ENCODE measurements at places on chromosomes 2 and 18. TPM values are rescaled to one million over a fixed set of nuclear protein-coding genes. Genes with fewer than 3 reads are reported as not detected.

DNA sequence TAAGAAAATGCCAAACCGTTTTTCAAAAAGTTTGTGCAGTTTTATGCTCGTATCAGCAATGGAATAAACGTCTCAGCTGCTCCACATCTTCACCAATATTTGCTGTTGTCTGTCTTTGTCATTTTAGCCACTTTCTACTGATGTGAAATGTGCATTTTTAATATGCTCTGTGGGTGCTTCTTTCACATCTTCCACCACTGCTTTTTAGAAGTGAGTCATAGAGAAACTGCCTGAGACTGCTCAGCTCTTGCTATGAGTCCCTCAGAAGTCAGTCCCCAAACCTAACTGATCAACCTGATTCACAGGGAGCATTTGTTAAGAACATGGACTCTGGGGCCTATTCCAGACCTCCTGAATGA lies 41.0 kb upstream of the EPC2 start:
- peaks cover 11% of the 10 kb centered on the region for H3K36me3 ChIP-seq
- peaks cover 14% of the 10 kb centered on the region for H3K4me1 ChIP-seq
- no peak overlapping the region for H3K4me3 ChIP-seq
- peak overlapping the region; percentile 87 for H3K27ac ChIP-seq
- peak; percentile 45 for DNase-seq

- no peak overlapping the region for H3K4me3 ChIP-seq
- H3K4me1 ChIP-seq = no peaks in the 10 kb centered on the region
- H3K27ac ChIP-seq = no peak overlapping the region
- no peaks in the 10 kb centered on the region for H3K36me3 ChIP-seq
These were observed 292.8 kb downstream of the EN1 start for GRCh38 chr2:118554616-118555015.

- H3K4me3 ChIP-seq = no peak overlapping the region
- no peak for DNase-seq
- peaks cover 67% of the 10 kb centered on the region for H3K36me3 ChIP-seq
These were observed 12.7 kb downstream of the THOC1 start for GRCh38 chr18:255171-255570.

GRCh38 chr2:8684540-8684877 lies 2.7 kb downstream of the ID2 start:
- peaks cover 5% of the 10 kb centered on the region for H3K27me3 ChIP-seq
- peaks cover 22% of the 10 kb centered on the region for H3K4me1 ChIP-seq
- peaks cover 28% of the 10 kb centered on the region for H3K36me3 ChIP-seq

DNA sequence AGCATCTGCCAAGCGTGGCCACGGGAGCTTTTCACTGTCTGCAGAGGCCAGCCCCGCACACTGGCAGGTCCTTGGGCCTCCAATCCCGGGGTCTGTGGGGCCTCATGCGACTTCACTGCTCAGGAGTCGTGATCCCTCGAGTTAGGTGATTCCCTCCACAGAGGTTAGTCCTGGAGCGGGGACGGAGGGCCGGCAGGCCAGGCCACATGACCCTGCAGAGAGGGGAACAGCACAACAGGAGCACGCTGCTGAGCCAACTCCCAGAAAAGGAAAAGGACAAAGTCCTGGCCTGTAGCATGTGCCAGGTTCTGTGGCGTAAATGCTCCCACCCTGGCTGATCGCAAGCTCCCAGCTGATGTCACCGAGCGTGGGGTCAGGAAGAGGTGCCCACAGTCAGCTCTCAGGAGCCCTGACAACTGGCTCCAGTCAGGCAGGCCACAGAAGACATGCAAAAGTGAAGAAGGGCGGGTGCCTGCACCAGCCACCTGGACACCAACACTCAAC lies 15.3 kb upstream of the PRLH start:
- no peak overlapping the region for H3K4me3 ChIP-seq
- H3K27ac ChIP-seq = no peak overlapping the region
- no peaks in the 10 kb centered on the region for H3K4me1 ChIP-seq
- H3K27me3 ChIP-seq = peaks cover 9% of the 10 kb centered on the region
- H3K36me3 ChIP-seq = peaks cover 5% of the 10 kb centered on the region

- peaks cover 60% of the 10 kb centered on the region for H3K36me3 ChIP-seq
- H3K4me3 ChIP-seq = no peak overlapping the region
- DNase-seq = no peak
These were observed 57.6 kb upstream of the CD302 start for GRCh38 chr2:159855557-159856061.

DNA sequence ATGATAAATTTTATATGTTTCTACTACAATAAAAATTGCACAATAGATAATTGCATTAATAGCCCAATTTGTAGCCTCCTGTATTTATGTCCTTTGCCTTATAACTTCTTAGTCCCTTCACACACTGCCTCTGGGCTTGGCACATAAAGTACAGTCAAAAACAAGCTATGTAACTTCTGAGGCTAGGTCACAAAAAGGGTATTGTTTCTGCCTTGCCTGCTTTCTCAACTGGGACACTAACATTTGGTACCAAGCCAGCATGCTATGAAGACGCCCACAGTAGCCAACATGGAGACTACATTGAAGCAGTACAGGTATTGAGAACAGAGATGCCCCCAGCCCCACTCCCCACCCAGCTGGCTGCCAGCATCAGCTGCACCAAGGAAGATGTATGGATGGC lies 5.4 kb upstream of the SLC3A1 start:
- H3K27me3 ChIP-seq = no peaks in the 10 kb centered on the region
- DNase-seq = no peak
- H3K4me1 ChIP-seq = no peaks in the 10 kb centered on the region

GRCh38 chr2:52844701-52845423 lies 922.7 kb upstream of the CHAC2 start:
- no peaks in the 10 kb centered on the region for H3K4me1 ChIP-seq
- H3K27ac ChIP-seq = no peak overlapping the region
- H3K36me3 ChIP-seq = no peaks in the 10 kb centered on the region
- H3K27me3 ChIP-seq = no peaks in the 10 kb centered on the region
- no peak for DNase-seq
- H3K4me3 ChIP-seq = no peak overlapping the region

DNA sequence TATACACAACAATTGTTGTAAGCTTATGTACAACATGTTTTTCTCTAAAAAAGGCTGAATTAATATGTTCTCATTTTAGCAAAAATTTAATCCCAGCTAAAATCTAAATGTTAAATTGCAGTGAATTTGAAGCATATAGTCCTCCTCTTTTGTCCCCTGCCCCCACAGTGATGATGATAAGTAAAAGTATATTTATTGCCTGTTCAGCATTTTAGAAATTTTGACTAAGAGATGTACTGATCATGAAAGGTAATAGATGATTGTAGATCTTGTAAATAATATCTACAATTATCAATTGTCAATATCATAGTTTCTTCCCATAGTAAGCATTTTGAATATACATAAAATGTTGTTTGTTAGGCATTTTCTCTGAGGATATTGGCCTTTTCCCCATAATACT lies 113.9 kb downstream of the AGPS start:
- DNase-seq = no peak
- peaks cover 17% of the 10 kb centered on the region for H3K36me3 ChIP-seq
- H3K4me3 ChIP-seq = no peak overlapping the region
- H3K4me1 ChIP-seq = no peaks in the 10 kb centered on the region
- no peak overlapping the region for H3K27ac ChIP-seq
- H3K27me3 ChIP-seq = no peaks in the 10 kb centered on the region

The ATF2 gene
- total RNA-seq = 48.5 TPM

The RAB6C gene
- total RNA-seq = not detected

The CXCR4 gene
- 139 TPM for total RNA-seq

The EMX1 gene
- total RNA-seq = not detected

The SUCLG1 gene
- 70.4 TPM for total RNA-seq

The ALKAL2 gene
- total RNA-seq = not detected

The KCNG2 gene
- total RNA-seq = not detected
